ENCODE measurements at places on chromosomes 3 and 15.

DNA sequence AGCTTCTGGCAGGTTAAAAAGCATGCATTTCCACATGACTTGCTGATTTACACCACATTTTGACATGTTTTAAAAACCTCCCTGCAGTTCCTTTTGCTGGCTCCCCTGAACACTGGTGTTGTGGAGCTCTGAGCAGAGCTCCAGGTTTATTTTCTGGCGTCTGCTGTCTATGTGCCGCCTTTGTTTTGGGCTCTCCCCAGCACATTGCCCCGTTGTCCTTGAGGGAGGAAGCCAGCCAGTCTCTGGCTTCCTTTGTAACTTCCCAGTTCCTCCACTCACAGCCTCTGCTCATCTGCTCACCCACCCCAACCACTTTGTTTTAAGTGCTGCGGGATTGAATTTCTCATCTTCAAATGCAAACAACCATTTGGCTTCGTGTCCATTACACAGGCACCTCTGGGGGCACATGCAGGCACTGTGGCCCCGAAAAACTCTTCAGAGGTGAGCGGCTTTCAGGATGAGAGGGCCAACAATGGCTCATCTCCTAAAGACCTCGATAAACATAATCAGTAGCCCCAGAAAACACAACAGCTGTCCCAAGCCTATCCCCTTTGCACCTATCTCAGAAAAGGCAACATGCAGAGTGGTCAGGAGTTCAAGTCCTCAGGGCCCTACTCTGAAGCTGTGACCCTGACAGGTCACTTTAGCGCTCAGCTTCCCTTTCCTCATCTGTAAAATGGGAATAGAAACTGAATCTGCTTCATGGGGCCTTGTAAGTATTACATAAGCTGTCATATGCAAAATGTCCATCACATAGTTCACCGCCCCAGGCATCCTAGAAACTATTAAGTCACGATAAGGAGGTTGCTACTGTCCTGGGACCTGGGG lies 1.3 kb upstream of the MEF2A start:
- DNase-seq = peak; percentile 11

DNA sequence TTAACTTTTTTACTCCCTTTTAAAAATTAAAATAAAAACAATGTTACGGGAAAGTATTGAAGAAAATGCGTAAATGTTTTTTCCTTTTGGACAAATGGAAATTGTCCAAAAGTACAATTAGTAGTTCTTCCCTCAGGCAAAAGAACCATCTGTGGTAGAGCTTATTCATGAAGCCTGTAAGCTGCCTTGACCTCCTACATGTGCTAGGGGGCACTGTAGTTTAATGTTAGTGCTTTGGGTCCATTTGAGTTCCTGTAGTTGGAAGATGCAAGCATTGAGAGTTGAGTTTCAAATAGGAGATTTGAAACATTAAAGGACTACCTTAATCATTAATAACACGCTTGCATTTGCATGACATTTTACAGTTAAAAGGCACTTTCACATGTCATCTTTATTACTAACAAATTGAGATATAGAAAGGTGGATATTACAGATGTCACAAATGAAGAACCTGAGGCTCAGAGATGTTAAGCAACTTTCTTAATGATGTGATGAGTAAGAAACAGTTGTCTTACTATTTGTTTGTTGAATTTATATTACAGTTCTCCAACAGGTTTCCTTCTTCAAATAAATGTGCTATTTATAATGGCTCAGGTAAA lies 1.8 kb upstream of the ZNF385D start:
- peak; percentile 30 for DNase-seq

DNA sequence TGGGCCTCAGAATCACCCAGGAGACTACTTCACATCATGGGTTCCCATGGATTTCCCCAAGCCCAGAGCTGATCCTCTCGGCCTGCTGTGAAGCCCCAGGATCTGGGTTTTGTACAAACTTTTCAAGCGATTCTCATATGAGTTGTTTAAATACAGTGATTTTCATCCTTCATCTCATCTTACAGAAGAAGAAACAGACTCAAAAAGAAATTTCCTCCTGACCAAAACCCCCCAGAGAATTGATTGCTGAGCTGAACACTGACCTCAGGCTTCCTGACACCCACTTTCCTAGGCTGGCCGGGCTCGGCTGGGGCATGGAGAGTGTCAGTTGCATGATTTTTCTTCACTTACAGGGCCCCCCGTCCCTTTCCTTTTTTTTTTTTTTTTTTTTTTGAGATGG lies 60.3 kb downstream of the BDH1 start:
- no peak for DNase-seq

DNA sequence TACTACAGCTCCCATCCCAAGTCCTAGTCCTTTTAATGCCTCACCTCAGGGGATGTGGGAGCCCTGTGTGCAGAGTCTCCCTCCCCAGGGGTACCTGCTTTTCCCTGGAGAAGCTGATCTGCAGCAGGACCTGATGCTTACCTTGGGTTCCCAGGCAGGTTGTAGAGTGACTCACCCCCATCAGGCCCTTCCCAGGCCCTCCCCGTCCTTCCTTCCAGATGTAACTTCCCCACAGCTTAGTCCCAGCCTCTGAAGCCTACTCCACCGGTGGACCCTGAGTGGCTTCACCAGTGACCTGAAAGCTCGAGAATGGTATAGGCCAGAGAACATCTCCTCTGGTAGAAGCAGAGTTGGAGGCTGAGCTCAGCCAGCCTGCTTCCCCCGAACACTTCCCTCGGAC lies 254.2 kb upstream of the STT3B start:
- DNase-seq = no peak

- no peak for DNase-seq
Measured at GRCh38 chr3:140236836-140237501, 302.0 kb downstream of the CLSTN2 start.

- DNase-seq = no peak
Measured at GRCh38 chr3:55091381-55092225, 163.7 kb upstream of the LRTM1 start.

GRCh38 chr15:65081758-65082157 lies 5.2 kb downstream of the KBTBD13 start:
- no peak for DNase-seq

DNA sequence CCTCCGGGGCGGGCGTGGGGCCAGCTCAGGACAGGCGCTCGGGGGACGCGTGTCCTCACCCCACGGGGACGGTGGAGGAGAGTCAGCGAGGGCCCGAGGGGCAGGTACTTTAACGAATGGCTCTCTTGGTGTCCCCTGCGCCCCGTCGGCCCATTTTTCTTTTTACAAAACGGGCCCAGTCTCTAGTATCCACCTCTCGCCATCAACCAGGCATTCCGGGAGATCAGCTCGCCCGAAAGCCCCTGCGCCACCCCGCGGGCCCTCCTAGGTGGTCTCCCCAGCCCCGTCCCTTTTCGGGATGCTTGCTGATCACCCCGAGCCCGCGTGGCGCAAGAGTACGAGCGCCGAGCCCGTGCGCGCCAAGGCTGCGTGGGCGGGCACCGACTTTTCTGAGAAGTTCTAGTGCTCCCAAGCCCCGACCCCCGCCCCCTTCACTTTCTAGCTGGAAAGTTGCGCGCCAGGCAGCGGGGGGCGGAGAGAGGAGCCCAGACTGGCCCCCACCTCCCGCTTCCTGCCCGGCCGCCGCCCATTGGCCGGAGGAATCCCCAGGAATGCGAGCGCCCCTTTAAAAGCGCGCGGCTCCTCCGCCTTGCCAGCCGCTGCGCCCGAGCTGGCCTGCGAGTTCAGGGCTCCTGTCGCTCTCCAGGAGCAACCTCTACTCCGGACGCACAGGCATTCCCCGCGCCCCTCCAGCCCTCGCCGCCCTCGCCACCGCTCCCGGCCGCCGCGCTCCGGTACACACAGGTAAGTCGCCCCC lies at the start of gene THBS1:
THBS1 (plus strand) TSS at position 595 of the 757 bp plus-strand sequence. CDS start 779 bp downstream, outside the sequence.
- peak; percentile 94 for DNase-seq

DNA sequence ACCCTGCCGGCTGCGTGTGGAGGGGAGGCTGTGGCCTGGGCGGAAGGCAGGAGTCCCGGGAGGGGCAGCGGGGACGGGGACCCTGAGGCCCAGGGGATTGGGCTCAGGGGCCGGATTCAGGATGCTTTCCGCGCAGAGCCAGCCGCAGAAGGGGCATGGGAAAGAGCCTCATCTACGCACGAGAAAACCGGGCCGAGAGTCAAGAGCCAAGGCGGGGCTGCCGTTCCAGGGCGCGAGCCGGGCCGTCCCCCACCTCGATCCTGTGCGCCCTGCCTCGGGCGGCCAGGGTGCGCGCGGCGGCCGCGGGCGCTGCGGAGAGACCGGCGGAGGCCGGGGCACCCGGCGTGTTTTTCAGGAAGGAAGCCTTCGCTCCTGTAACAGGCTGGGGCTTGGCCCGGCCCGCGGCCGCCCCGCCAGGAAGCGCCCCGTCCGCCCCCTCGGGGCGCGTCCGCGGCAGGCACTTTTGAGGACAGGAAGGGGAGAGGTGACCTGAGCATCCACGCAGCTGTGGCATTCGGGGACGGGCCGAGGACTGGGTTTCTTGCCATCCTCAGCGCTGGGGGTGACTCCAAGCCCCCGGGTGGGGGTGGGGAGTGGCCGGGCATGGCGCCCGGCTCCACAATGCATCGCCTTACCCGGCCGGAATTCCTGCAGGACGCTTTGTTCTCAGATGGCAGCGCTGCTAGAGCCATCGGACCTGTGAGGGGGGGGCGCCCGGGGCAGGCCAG lies 62.3 kb upstream of the GATA2 start:
- no peak for DNase-seq

- DNase-seq = no peak
Measured at GRCh38 chr3:98027085-98027446, 8.0 kb downstream of the GABRR3 start.

DNA sequence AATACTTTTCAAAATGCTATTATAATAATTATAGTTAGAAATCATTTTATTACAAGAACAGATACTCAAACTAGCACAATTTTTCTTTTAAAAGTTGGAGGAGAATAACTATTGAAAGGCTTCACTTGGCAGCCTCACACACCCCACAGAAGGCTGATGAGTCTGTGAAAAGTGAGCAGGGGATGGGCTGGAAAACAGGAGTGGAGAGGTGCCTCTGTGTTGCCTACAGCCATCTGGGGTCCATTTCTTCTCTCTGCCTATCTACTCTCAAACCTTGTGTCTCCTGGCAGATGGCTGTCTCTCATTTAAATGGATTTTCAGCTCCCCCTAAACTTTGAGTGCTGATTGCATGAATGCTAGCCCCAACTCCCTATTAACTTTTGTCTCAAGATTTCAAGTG lies 230.8 kb downstream of the CLSTN2 start:
- DNase-seq = no peak

DNA sequence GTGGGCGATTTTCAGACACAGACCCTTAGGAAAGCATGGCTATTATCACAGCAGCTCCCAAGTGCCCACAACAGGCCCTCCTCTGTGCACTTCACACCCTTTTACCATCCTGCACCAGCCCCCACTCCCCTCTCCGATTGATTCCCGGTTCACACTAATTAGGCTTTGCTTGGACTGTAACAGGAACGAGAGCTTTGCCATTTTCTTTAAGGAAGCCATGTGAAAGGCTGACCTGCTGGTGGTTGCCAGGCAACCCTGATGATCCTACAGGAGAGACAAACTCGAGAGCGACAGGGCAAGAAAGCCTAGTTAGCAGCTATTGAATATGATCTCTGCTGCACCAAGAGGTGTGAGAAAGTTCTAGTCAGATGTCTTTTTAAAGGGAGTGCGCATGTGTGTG lies 28.2 kb upstream of the DET1 start:
- DNase-seq = no peak

GRCh38 chr3:53222183-53222901 lies 33.5 kb downstream of the TKT start:
- DNase-seq = no peak

- no peak for DNase-seq
Measured at GRCh38 chr3:53555068-53555588, 60.7 kb downstream of the CACNA1D start.

DNA sequence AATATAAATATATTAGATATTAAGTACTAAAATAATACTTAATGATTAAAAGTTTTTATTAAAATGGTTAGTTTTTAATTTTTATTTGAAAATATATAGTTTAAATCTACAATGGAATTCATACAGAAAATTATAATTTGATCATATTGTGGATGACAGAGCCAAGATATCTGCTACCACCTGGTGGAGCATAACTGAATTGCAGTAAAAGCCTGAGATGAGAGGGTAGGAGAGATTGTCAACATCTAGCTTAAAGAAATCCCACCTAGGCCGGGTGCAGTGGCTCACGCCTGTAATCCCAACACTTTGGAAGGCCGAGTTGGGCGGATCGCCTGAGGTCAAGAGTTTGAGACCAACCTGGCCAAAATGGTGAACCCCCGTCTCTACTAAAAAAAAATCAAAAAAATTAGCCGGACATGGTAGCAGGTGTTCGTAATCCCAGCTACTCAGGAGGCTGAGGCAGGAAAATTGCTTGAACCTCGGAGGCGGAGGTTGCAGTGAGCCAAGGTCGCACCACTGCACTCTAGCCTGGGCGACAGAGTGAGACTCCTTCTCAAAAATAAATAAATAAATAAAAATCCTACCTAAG lies 25.1 kb upstream of the CSTA start:
- no peak for DNase-seq

GRCh38 chr3:52408466-52408865 lies 36.4 kb downstream of the SEMA3G start:
- DNase-seq = no peak

GRCh38 chr3:49295489-49296058 lies 18.5 kb upstream of the C3orf62 start:
- peak; percentile 31 for DNase-seq

Data from urothelium cell line (cell line).